ENCODE measurements at places on chromosomes 6 and 20.

DNA sequence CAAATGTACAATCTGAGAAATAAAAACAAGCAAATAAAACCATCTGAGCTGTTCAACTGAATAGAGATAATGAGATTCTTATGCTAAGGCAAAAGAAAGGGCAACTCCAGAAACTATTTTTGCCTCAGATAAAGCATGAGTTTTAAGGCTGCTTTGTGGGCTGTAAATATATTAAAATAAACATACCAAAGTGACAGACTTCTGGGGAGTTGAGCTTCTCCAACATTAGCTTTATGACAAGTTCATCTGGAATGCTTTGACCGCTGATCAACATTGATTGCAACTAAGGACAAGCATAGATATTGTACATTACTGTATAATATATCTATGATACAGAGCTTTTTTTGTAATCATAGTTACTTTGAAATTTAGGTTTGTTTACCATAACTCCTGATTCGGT is 19.3 kb downstream of the AK9 start:
- DNase-seq: no peak

- no peak for DNase-seq
Measured at GRCh38 chr6:18485660-18486435, 98.7 kb downstream of the RNF144B start.

DNA sequence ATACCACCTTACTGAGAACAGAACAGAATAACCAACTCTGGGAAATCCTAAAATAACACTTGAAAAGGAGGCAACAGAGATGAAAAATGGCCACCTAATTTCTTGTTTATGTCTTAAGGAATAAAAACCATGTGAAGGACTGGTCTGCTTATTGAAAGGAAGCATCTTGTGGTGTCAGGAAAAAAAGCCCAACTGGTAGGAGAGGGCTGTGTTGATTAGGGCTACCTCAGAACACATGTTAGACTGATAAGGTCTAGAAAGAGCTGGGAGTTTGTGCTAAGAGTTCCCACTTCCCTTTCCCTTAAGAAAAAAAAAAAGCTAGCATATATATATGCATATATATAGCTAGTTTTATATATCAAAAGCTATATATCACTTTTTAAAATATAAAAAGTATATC is 425.3 kb upstream of the BTBD3 start:
- DNase-seq: no peak

DNA sequence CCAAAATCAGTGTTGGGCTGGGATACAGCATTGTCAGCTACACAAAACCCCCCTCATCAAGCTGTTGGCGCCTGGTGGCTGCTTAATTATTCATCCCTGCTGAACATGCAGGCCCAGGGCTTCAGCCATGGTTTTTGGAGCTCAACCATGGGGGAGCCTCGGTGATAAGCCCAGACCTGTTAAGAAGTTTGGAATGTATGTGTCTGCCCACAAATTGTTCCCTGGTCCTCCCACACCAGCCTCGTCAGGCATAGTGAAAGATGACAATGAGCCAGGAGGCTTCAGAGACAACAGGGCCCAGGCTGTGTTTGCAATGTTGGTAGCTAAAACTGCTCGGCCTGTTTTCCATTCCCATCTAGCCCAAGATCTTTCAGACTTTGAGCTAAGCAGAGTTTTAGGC is 34.8 kb upstream of the SIRPA start:
- no peak for DNase-seq

GRCh38 chr20:22502731-22503191 is 81.6 kb downstream of the FOXA2 start:
- DNase-seq: no peak

DNA sequence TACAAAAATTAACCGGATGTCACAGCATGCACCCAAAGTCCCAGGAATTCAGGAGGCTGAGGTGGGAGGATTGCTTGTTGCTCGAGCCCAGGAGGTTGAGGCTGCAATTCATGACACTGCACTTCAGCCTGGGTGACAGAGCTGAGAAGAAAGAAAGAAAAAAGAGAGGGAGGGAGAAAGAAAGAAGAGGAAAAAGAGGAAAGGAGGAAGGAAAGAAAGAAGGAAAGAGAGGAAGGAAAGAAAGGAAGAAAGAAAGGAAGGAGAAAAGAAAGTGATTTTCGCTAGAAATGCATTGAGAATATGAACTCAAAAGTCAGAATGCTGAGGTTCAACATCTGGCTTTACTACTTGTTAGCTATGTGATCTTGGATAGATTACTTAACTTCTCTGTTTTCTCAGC is 6.6 kb downstream of the SENP6 start:
- DNase-seq: no peak

- no peak for DNase-seq
Measured at GRCh38 chr20:4812641-4813075, 90.9 kb downstream of the PRND start.

DNA sequence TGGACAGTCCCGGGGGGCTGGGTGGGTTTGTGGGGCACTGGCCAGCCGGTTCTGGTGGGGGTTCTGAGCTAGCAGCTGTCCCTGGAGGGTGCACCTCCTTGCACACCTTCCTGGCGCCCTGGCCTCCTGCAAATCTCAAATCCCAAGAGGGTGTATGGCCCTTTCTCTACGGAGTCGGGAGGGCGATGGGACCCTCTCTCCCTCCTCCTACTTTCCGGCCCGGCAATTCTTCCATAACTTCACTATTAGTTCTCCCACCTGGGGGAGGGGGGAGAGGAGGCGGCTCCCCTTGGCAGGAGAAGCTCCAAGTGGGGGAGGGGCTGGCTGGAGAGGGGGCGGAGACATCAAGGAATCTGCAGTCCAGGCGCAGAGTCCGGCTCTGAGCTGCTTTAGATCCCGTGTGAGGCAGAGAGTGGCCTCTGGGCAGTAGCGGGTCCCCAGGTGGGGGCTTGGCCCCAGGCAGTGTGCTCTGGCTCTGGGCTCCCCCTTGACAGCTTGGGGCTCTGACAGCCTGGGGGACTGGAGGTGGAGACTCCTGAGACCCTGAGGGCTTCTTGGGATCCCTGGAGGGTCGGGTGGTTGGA is 1.4 kb upstream of the LAMA5 start:
- DNase-seq: no peak

DNA sequence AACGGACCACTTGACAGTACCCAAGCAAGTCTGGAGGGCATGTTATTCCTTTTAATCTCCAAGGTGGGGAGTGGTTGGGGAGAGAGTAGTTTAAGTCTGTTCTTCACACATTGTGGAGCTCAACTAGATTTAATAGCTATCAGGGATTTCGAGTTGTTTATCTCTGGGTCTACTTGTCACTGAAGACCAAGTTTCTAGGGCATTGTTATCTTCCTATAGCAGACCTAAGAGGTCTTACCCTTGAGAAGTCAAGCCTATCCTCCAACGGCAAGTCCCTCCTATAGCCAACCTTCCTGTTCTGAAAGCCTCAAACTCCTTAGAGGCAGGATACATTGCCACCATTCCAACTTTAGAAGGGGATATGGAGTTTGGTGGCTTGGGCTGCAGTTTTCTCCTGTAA is 164.5 kb upstream of the MOCS1 start:
- DNase-seq: no peak

GRCh38 chr6:16355238-16355637 is 116.9 kb downstream of the GMPR start:
- no peak for DNase-seq

- DNase-seq: no peak
Measured at GRCh38 chr6:83019741-83020140, 45.9 kb downstream of the UBE3D start.

DNA sequence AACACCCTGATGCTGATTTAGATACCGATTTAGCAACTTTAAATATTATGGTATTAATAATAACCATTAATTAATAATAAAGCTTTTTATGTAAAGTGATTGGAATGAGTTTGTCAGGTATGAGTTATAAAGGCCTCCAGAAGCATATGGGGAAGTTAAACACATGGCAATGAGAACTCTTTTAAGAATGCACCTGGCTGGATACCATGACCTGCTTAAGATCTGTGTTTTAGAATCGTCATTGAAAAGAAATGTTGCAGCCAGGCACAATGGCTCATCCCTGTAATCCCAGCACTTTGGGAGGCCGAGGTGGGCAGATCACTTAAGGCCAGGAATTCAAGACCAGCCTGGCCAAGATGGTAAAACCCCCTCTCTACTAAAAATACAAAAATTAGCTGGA is 197.5 kb downstream of the SOX4 start:
- no peak for DNase-seq

GRCh38 chr20:35791821-35792220 is 20.0 kb downstream of the PHF20 start:
- DNase-seq: no peak

DNA sequence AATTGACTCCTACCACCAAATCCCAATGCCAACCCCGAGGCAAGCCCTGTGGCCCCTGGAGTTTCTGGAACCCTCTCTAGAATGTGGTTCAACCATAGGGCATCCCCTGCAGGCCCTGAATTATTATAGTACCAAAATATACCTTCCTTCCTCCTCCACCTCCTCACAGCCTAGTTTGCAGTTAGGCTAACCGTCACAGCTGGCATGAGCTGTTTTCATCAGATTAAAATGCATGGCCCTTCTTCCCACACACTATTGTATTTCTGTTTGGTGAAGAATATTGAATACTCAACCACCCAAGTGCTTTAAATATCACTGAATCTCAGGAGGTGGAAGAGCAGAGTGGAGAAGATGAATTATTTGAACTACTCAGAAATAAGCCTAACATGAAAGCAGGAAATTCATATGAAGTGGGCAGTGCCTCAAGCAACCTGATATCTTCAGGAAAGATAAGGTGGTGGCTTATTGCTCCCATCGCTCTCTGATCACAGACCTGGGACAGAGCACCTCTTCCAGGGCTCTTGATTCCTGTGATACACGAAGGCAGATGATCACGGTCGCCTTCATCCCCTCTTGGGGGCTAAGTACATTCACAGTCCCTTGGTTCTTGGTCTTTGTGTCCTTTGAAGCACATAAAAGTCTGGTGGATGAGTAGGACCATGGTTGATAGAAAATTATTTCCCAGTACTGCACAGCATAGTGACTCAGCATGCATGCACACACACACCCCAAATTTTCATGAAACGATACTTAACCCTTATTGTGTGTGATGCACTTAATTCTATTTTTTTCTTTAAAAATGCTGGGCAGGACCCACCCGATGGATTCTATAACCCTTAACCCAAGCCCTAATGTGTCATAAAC is 90.9 kb downstream of the PSMG4 start:
- no peak for DNase-seq

GRCh38 chr6:21264288-21265033 is 329.1 kb upstream of the SOX4 start:
- DNase-seq: no peak

GRCh38 chr6:36850021-36850420 is 10.8 kb upstream of the CPNE5 start:
- no peak for DNase-seq

GRCh38 chr6:111626441-111626840 is 20.8 kb upstream of the TRAF3IP2 start:
- DNase-seq: peak; percentile 43

DNA sequence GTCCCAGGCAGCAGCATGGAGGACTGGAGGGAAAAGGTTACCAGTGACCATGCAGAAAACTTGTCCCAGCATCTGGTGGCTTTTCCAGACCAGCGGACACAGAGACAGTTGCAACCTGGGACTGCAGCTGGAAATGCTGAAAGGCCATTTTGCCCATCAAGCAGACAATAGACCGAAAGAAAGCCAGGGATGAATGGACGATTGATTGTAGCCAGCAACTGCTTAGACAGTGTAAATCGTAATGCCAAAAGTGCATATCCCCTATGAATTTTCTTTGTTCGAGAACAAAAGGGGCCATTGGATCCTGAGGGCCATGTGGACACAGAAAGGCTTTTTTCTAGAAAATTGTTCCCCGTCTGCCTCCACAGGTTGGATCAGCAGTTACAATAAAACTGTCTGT is 115.7 kb downstream of the MBOAT1 start:
- no peak for DNase-seq

DNA sequence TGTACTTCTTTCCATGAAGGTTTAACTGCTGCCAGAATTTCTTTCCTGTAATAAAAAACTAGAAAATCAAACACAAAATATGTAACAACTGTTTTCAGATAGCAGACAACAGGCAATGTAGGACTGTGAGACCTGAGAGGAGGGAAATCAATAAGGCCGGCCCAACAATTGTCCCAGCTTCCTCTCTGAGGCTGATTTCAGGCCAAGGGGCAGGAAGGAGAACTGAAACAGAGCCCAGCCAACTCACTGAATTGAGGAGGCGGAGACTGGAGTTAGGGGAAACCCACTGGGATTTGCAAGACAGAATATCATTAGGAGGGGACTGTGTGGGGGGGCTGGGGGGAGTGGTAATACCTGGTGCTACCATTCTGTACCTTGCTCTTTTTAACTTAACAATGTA is 42.2 kb downstream of the FLRT3 start:
- DNase-seq: no peak

GRCh38 chr6:21634582-21634981 is 41.0 kb downstream of the SOX4 start:
- no peak for DNase-seq

- DNase-seq: no peak
Measured at GRCh38 chr6:43497129-43497396, 13.1 kb downstream of the LRRC73 start.

GRCh38 chr20:24158281-24158680 is 169.7 kb upstream of the GGTLC1 start:
- no peak for DNase-seq

GRCh38 chr20:33594743-33595142 is 67.4 kb upstream of the C20orf144 start:
- no peak for DNase-seq

GRCh38 chr6:38114976-38115625 is 295.6 kb downstream of the ZFAND3 start:
- no peak for DNase-seq

Measured in tibial artery (tissue), 4 donors.